CD4-positive, alpha-beta T cell treated with Interleukin-4 for 1 hour (primary cell): ENCODE measurements at places on chromosomes 3 and 15.
A peak's percentile ranks its signal among the peaks of the same experiment; 100 is the strongest.

DNA sequence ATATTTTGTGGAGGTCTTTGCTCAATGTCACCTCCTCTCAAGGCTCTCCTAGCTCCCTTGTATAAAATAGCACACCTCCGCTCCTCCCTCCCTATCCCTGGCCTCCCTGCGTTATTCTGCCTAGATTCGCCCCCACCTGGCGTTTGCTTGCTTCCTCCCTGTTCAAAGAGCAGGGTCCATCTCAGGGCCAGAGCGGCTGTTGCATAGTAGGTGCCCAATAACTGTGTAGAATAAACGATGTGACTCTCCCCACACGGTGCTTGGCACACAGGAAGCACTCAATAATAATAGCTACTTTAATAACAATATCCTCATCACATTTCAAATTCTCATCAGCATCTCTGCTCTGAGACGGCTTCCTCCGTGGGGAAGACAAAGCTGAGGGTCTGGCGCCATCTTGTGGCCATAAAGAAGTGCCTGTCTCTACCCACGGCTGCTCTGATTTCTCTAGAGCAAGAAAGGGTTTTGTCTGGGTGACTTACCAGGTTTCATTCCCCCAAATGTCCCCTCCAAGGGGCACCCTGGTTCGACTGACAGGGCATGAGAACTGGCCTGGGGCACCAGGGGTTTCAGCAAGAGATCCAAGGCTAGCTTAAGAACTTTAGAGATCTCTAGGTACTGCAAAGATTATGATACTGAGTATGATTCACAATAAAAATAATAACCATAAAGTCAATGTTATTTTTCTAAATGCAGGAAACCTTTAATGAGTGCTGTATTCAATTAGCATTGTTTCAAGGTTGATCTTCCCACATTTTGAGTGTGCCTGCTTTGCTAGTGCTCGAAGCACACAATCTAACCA lies 16.1 kb downstream of the CD276 start:
- peak; percentile 75 for DNase-seq

- no peak for DNase-seq
Observed at GRCh38 chr3:172568701-172569100, 45.5 kb upstream of the TNFSF10 start.

GRCh38 chr3:128322030-128323022 lies 144.4 kb downstream of the DNAJB8 start:
- peak; percentile 67 for DNase-seq

DNA sequence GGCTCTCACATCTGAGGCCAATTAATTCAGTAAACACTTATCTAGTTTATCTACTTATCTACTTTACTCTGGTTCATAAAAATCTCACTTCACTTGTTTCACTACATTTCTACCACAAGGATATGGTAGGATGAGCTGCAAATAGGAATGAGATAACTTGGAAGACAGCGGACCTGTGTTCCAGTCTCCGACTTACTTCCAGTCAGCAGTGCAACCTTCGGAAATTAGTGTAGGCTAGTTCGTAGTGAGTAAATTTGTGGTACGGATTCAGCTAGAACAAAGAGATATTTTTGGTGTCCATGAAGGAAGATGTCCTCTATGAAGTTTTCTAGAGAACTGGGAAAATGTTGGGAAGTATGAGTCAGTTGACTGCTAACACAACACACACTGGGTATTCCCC lies 66.3 kb downstream of the TPRG1 start:
- DNase-seq: no peak

DNA sequence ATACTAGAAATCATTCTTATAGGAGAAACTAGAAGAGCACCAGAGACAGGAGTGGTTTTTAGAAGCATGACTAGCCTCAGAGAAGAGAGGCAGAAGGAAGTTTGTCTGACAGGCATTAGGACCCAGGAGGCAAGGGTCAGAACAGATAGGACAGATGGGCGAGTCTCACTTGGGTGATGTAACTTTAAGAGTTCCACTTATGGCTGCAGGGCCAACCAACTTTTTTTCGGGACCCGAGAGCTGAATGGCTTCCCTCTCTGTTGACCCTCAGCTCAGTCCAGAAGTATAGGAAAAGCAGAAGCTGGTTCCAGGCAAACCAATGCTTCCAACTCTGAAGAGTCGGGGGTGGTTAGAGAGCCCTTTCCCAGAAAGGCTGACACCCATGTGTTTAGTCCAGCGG lies 136.6 kb upstream of the SETMAR start:
- DNase-seq: no peak

DNA sequence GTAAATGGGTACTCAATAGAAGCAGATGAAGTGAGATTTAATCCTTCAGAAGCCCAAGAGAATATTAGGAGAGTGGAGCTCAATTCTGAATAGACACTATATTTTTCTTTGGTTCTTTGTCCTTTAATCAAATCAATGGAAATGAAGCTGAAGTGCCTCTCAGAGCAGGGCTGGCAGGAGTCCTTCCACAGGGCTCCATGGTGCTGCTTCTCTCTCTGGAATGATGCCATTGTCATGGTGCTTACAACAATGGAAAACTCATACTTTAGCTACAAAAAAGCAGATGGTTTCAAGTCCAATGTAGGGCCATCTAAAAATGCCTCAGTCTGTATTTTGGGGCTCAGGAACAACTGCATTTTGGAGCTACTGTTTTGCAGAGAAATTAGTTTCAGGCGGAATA lies 125.1 kb downstream of the SNRK start:
- no peak for DNase-seq

GRCh38 chr3:46640927-46641326 lies 28.6 kb downstream of the FAM240A start:
- no peak for DNase-seq

- DNase-seq: no peak
Observed at GRCh38 chr3:138457863-138458735, 23.7 kb downstream of the ESYT3 start.

DNA sequence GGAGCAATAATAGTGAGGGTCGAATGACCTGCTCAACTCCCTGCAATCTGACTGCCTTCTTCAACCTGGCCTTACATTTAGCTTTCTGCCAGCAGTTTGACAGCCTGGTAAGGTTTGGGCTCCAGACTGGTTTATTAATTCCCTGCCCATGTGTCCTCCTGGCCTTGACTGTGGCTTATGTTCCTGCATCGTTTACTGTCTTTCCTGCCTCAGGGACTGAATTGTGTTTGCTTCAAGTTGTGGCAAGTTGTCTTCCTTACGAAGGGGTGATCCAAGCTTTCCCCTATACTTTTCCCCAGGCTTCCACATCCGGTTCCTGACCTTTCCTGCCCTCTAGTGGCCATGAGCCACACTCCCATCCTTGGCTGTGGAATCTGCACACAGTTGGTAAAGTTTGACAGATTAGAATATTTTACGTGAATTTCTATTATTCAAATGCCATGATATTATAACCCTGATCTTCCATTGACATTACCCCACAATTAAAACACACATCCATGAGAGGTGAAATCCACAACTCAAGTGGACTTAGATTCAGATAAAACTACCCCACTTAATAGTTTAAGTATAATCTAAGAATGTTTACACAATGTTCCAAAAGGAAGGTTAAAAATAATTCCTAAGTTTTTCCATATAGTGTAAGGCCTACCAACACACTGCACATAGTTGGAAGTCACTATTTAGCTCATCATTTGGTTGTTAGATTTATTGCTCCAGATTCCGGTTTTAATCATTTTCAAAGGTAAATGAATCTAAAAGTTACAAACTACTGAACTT lies 95.7 kb downstream of the NEDD4 start:
- no peak for DNase-seq

DNA sequence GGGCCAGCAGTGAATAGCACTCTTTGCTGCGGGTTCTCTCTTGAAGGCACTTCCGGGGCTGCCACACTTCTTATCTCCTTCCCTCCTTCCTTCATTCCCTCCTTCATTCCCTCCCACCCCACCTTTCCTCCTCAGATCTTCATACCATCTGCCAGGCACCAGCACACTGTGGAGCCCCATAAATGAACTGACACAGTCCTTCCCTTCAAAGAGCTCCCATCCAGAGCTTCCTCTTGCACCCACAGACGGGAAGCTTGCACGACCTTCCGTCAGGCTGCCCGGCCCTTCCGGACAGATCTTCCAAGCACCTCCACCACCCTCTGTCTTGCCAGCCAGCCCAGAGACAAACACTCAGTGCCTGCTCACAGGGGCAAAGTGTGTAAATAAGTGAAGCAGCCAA lies 65.4 kb upstream of the HERC1 start:
- no peak for DNase-seq

GRCh38 chr3:76199382-76199781 lies 414.0 kb upstream of the ZNF717 start:
- DNase-seq: no peak

- DNase-seq: no peak
Observed at GRCh38 chr3:163924600-163924999, 1153.7 kb downstream of the SI start.

DNA sequence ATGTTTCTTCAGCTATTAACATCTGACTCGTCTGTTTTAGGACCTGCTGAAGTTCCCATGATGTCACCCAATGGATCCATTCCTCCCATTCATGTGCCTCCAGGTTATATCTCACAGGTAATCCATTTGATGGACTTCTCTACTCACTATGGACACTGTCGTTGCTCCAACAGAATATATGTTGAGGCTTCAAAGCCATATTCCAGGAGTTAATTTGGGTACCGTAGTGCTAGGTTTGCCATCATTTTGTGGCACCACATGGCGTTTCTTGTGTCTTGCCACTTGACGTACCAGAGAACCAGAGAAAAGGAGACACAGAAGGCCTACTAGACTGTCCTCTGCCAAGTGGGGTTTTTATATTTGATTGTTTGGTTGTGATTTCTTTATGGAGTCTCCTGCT lies 187.5 kb downstream of the FNDC3B start:
- no peak for DNase-seq

- no peak for DNase-seq
Observed at GRCh38 chr3:78873641-78874040, 894.2 kb downstream of the ROBO1 start.

DNA sequence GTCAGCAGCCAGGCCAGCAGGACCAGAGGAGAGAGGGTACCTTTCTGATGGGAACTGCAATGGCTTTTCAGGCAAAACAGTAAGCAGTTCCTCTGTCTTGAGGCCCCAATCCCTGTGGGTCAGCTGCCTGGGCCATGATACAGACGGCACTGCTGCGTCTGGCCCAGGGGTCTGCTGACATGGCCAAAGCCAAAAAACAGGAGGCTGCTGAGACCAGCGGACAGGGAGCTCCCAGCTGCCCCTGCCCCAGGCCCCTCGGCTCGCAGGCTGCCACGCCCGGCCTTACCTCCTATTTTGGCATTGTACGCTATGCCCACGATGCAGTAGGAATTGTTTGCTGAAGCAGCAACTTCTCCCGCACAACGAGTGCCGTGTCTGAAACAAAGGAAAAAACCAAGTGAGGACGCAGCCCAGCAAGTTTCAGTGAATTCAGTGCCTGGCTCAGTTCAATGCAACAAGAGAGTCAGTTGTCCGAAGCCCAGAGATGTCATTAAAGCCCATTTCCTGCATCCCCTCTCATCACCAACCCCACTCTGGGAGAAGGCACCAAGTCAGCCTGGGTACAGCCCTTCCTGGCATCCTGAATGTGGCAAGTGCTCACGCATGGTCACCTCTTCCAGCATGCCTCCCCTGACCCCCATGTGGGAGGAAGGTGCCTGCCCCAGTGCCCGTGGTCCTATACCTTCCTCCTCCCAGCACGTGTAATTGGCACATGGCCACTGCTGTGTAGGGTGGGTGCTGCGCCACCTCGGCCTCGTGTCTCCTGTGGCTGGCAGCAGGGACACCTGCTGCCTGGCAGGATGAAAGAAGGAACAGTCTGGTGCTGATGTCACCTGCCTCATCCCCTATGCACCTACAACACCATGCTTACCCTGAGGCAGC lies 61.7 kb downstream of the PCSK6 start:
- no peak for DNase-seq

- DNase-seq: no peak
Observed at GRCh38 chr3:180911876-180912303, 580 bp upstream of the FXR1 start.

GRCh38 chr3:125062904-125063618 lies 7.3 kb upstream of the HEG1 start:
- DNase-seq: no peak

DNA sequence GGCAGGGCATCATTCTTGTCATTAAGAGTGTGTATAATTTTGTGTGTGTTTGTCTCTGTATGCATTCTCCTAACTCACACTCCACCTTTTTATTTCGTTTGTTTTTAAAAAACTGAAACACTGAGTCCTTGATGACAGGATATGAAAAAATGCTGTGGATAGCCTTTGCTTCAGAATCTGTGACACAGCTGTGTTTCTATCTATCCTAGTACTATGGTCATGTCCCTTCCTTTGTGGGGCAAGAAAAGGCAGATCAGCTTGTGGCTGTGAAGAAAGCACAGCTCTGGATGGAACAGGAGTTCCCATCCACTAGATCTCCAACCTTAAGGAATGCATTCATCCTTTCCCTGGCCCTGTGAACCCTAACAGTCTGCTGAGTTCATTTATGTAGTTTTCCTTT lies 60.3 kb downstream of the OTOL1 start:
- DNase-seq: no peak
